Activated naive CD8-positive, alpha-beta T cell treated with anti-CD3 and anti-CD28 coated beads, Interleukin-2, amount 50 U/mL, for 24 hours (primary cell): ENCODE measurements at places on chromosomes 2 and 18.

DNA sequence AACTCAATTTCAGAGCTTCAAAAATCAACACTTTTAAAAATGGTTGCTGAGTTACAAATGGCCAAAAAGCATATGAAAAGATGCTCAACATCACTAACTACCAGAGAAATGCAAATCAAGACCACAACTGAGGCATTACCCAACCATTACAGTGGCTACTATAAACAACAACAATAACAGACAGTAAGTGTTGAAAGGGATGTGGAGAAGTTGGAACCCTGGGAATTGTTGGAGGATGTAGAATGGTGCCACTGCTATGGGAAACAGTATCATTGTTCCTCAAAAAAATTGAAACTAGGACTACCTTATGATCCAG is 173.3 kb upstream of the SPRED2 start:
- no peak for DNase-seq

DNA sequence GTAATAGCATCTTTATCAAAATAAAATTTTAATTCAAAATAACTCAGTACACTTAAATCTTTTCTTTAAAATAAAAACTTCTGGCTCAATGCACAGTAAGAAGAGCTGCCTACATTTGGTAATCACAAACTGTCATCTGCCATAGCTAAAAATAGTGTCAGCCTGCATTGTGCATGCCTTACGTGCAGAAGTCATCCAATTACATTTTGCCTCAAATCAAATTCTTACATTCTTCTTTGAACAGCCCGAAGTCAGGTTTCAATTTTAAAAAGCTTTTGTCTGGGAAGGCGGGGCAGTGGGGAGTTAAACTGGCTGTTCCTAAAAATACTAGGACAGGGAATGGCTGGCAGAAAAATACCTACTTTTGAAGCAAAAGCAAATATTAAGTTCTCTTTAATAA is 51.1 kb downstream of the RTN4 start:
- no peak for DNase-seq

DNA sequence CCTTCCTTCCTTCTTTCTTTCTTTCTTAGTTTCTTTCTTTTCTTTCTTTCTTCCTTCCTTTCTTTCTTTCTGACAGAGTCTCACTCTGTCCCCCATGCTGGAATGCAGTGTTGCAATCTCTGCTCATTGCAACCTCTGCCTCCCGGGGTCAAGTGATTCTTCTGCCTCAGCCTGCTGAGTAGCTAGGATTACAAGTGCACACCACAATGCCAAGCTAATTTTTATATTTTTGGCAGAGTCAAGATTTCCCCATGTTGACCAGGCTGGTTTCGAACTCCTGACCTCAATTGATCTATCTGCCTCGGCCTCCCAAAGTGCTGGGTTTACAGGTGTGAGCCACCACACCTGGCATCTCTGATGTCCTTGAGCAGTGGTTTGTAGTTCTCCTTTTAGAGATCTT is 48.5 kb downstream of the IL1R2 start:
- DNase-seq: no peak

GRCh38 chr2:168660870-168661862 is 141.3 kb upstream of the NOSTRIN start:
- DNase-seq: no peak

DNA sequence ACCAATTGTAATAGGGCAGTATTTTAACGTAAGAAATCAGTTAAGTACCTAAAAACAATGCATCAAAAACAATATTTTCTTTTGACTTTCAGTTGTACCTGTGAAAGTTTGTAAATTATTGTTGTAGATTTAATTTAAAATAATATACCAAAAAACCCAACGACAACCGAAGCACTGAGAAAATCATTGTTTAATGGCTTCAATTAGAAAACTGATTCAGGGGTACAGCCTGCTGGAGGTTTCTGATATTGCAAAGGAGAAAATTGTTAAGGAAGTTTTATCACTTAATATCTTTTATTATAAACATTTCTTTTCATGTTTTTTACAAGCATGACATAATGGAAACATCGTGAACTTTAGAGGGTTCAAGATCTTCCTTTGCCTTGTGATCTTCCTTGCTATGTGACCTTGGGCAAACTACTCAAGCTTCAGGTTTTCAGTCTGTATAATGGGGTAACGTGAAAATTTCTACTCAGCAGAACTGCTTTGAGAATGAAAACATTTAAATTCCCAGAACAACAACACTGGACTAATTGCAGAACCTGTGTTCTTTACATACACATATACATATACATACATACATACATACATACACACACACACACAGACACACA is 76.3 kb upstream of the GLS start:
- DNase-seq: no peak

DNA sequence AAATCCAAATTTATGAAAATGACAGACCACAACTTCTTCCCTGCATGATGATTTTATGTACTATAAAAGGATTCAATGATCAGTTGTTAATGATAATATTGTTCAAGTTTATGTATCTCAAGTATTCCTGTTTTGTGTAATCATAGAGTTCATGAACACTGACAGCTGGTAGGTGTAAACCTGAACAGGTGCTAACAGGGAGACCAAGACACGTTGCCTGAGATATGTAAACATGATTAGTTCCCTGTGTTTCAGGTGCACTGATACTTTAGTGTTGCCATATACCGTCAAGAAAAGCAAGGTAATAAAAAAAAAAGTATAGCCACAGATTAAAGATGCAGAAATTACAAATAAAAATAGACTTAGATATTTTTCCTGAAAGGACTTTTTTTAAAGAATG is 131.8 kb downstream of the BAZ2B start:
- no peak for DNase-seq

- no peak for DNase-seq
Measured at GRCh38 chr2:187877391-187877790, 323.2 kb upstream of the TFPI start.

DNA sequence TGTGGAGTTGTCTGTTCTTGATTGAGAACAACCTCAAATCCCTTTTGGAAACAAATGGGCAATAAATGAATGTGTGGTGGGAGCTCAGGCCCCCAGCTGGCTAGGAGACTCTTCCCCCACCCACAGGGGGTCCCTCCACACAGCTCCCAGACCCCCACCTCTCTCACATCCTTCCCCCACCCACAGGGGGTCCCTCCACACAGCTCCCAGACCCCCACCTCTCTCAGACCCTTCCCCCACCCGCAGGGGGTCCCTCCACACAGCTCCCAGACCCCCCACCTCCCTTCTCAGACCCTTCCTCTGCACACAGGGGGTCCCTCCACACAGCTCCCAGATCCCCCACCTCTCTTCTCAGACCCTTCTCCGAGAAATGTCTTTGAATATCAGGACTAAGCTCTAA is 79.0 kb upstream of the CTDP1 start:
- DNase-seq: no peak

- DNase-seq: no peak
Measured at GRCh38 chr18:45359275-45360009, 255.8 kb upstream of the SLC14A2 start.

DNA sequence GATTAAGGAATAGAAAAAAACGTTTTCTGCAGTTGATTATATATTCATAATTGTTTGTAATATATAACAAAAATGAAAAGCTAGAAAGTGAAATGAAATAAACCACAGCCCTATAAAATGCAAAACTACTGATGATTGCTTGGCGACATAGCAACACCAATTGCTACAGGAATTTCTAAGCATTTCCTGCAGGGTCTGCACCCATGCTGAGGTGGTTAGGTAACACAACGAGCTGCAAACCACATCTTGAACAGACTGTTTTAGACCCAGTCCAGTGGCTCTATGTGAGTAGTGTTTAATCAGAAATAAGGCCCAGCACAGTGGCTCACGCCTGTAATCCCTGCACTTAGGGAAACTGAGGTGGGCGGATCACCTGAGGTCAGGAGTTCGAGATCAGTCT is 17.2 kb upstream of the UGT1A9 start:
- DNase-seq: no peak
